CD4-positive, alpha-beta memory T cell (primary cell): ENCODE measurements at places on chromosomes 11 and 22.

DNA sequence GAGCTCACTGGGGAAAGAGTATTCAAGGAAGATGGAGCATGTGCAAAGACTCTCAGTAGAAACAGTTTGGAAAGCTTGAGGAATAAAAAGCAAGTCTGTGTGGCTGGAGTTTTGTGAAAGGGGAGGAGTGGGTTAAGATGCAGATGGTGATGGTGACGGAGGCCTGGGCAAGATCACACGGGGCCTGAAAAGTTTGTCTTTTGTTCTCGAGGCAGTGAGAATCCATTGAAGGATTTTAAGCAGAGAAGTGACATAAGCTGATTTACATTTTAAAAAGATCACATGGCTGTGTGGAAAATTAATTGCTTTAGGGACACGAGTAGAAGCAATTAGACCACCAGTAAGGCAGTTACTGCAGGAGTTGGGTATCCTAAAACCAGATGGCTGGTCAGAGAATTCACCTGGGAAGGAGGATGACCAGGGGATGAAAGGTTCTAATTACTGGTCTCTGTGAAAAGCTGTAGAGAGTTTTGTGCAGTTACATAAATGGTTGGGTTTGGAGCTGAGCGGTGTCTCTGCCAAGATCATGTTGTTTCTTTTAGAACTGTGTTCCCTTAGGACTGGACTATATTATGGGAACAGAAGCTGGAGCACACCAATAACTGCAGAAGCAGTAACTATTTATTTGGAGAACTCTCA, 7.1 kb downstream of the RRP8 start:
- DNase-seq, result no peak

DNA sequence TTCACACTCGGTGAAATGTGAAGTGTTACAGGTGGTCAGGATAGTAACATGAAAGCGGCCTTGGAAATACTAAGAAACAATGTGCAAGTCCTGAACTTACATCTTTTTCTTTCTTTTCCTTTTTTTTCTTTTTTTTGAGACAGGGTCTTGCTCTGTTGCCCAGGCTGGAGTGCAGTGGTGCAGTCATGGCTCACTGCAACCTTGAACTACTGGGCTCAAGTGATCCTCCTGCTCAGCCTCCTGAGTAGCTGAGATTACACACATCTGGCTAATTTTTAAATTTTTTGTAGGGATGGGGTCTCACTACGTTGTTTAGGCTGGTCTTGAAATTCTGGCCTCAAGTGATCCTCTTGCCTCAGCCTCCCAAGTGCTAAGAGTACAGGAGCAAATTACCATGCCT, 252.6 kb downstream of the SWAP70 start:
- no peak for DNase-seq

GRCh38 chr11:82889133-82890001, 10.9 kb downstream of the PRCP start:
- no peak for DNase-seq

DNA sequence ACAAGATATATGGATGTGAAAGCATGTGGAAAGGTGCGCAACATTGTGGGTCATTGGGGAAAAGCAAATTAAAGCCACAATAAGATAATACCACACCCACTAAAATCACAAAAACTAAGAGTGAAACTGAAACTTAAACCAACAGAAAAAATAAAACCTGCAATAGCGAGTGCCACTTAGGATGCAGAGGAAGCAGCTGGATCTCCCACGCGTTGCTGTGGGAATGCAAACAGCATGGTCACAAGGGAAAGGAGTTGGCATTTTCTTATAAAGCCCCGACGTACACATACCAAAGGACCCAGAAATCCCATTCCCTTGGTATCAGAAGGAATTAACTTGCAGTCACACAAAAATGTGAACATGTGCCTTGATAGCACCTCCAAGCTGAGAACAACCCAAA, 712.0 kb downstream of the TBC1D22A start:
- no peak for DNase-seq

GRCh38 chr11:87030458-87031054, 7.2 kb upstream of the TMEM135 start:
- no peak for DNase-seq
